ENCODE measurements at places on chromosomes 2 and 18. TPM values are rescaled to one million over a fixed set of nuclear protein-coding genes. Genes with fewer than 3 reads are reported as not detected.
A peak's percentile ranks its signal among the peaks of the same experiment; 100 is the strongest.

GRCh38 chr18:6624661-6625311 lies 104.7 kb upstream of the ARHGAP28 start:
- H3K27me3 ChIP-seq = no peaks in the 10 kb centered on the region
- peak overlapping the region; percentile 82 for H3K27ac ChIP-seq
- H3K36me3 ChIP-seq = no peaks in the 10 kb centered on the region
- H3K4me3 ChIP-seq = peak overlapping the region; percentile 8

DNA sequence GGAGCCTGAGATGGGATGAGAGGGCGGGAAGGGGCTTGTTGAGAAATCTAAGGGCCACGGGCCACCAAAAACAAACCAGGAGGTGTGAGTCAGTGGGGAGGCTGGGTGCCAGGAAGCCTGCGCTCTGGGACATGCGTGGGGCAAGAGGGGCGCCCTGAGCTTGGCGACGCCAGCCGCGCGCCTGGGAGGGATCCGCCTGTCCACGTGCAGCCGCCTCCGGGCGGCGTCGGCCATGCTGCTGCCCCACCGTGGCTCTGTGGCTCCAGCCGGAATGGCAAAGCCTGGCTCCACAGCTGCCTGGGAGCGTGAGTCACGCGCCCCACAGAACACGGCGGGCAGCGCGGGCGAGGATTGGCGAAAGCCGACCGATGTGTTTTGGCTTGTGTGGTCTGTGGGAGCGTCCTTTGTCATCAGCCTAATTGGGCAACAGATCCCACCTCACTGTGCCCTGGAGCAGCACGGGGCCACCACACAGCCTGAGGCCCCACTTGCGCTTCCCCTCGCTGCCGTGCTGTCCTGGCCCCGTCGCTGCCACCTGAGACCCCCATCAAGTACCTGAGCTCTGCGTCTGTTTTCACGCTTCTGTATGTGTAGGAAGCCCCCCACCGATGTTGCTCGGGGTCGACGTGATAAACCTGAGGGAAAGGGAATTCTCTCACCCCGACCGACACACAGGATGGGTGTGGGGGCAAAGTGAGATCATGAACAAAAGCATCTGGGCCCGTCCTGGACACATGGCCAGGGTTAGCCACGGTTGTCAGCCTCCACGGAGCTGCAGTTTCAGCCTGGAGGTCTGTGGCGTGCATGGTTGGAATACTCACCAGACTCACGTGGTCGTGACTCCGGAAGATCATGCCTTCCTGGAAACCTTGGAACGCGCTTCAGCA lies 80.5 kb downstream of the NFATC1 start:
- H3K4me3 ChIP-seq = no peak overlapping the region
- H3K36me3 ChIP-seq = peaks cover 2% of the 10 kb centered on the region
- H3K4me1 ChIP-seq = no peaks in the 10 kb centered on the region
- no peak overlapping the region for H3K27ac ChIP-seq
- no peak for DNase-seq

GRCh38 chr2:181446985-181447384 lies 10.2 kb upstream of the ITGA4 start:
- H3K4me3 ChIP-seq = no peak overlapping the region
- H3K27me3 ChIP-seq = peaks cover 7% of the 10 kb centered on the region
- H3K27ac ChIP-seq = no peak overlapping the region

NDC80 gene
- 7.9 TPM for total RNA-seq

- peaks cover 21% of the 10 kb centered on the region for H3K4me1 ChIP-seq
- no peaks in the 10 kb centered on the region for H3K36me3 ChIP-seq
- no peak for DNase-seq
- H3K27me3 ChIP-seq = no peaks in the 10 kb centered on the region
- no peak overlapping the region for H3K27ac ChIP-seq
Observed at GRCh38 chr2:45612285-45612684, 1.2 kb upstream of the SRBD1 start.

- no peak overlapping the region for H3K4me3 ChIP-seq
- peak; percentile 73 for DNase-seq
- no peak overlapping the region for H3K27ac ChIP-seq
- no peaks in the 10 kb centered on the region for H3K36me3 ChIP-seq
Observed at GRCh38 chr2:127569666-127570065, 34.2 kb downstream of the MYO7B start.

GPR55 gene
- not detected for total RNA-seq

- H3K36me3 ChIP-seq = no peaks in the 10 kb centered on the region
- peaks cover 5% of the 10 kb centered on the region for H3K27me3 ChIP-seq
- no peak overlapping the region for H3K4me3 ChIP-seq
- no peak for DNase-seq
- no peak overlapping the region for H3K27ac ChIP-seq
Observed at GRCh38 chr2:16036951-16037350, 96.6 kb downstream of the MYCN start.

CFAP65 gene
- total RNA-seq = not detected

SOWAHC gene
- 12.7 TPM for total RNA-seq

- no peaks in the 10 kb centered on the region for H3K4me1 ChIP-seq
- H3K36me3 ChIP-seq = no peaks in the 10 kb centered on the region
- H3K27ac ChIP-seq = no peak overlapping the region
- peaks cover 15% of the 10 kb centered on the region for H3K27me3 ChIP-seq
Observed at GRCh38 chr18:26127786-26128185, 5.9 kb upstream of the PSMA8 start.

CRACDL gene
- 1.3 TPM for total RNA-seq
